ENCODE measurements at places on chromosomes 6 and 20.

DNA sequence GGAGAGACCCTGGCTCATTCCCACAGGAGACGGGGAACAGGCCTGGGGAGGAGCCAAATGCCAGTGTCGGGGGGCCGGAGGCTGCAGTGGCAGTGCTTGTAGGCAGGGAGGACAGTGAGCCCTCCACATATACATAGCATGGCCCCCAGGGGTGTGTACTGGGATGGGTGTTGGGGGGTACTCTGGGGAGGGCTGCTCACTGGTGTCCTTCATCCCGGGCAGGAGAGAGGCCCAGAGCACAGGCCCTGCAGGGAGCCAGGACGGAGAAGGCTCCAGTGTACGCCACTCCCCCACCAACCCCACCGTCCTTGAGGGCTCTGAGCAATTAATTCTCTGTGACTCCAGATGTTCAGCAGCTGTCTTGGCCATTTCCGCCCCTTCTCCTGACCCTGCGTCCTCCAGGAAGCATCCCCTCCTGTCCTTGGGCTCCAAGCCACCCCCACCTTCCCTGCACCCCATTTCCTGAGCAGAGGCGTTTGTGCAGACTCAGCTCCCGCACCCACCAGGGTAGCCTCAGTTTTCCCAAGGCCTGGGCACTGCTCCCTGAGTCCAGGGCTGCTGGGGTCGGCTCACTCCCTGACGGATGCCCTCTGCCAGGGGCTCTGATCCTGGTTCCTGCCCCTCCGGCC, 3.4 kb upstream of the ABHD16B start:
- no peak for DNase-seq

GRCh38 chr6:46129291-46129628, 529 bp upstream of the ENPP4 start:
- no peak for DNase-seq

DNA sequence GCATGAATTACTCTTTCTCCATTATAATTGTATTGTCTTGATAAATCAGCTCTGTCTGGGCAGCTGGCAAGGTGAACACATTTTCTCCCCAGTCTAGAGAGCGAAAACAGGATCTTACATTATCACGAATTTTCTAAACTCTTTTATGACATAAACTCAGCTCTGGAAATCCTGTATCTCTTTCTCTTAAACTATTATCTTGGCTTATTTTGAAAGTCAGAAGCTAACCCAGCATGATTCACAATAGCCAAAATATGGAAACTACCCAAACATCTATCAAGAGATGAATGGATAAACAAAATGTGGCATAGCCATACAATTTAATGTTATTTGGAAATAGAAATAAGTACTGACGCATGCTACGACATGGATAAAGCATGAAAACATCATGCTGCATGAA, 25.9 kb upstream of the AGPAT4 start:
- no peak for DNase-seq

- peak; percentile 54 for DNase-seq
These were observed 143.8 kb downstream of the UNC5CL start for GRCh38 chr6:40894962-40895799.

DNA sequence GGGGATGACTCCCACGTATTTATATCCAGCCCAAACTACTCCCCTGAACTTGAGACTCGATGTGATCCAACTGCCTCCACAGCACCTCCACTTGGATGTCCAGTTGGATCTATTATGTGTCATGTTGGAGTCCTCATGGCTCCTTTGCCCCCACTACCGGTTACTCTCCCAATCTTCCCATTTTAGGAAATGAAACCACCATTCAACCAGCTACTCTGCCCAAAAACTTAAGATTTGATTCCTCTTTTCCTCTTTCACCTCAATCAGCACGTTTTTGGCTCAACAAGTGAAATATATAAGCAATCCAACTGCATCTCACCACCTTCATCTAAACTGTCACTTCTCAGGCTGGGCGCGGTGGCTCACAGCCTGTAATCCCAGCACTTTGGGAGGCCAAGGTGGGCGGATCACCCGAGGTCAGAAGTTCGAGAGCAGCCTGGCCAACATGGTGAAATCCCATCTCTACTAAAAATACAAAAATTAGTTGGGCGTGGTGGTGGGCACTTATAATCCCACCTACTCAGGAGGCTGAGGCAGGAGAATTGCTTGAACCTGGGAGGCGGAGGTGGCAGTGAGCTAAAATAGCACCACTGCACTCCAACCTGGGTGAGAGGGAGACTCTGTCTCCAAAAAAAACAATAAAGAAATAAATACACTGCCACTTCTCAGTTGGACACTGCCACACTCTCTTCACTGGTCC, 3.4 kb downstream of the AHCY start:
- DNase-seq, result no peak

- no peak for DNase-seq
These were observed 26.4 kb upstream of the SALL4 start for GRCh38 chr20:51828762-51829161.

DNA sequence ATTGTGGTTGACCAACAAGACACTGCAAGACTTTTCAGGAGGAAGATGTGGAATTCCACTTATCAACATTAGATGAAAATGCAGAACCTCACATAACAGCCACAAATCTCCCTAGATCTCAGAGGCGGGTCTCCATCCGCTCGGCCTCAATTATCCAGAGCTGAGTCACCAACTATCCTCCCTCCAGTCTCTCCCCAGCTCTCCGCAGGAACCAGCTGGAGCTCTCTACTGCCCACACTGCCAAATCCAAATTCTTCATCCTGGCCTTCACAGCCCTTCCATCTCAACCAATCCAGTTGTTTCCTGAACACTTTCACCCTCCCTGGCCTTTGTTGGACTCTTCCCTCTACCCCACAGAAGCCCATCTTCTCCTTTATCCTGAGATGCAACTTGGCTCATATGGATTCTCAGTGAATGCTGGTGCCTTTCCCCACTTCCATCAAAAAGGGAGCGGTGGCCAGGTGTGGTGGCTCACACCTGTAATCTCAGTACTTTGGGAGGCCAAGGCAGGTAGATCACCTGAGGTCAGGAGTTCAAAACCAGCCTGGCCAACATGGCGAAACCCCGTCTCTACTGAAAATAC, 3.5 kb upstream of the TGIF2 start:
- no peak for DNase-seq

- DNase-seq, result no peak
These were observed 1.2 kb downstream of the VARS1 start for GRCh38 chr6:31794294-31794865.

- no peak for DNase-seq
These were observed 152.4 kb upstream of the MAN1A1 start for GRCh38 chr6:119501798-119502483.

DNA sequence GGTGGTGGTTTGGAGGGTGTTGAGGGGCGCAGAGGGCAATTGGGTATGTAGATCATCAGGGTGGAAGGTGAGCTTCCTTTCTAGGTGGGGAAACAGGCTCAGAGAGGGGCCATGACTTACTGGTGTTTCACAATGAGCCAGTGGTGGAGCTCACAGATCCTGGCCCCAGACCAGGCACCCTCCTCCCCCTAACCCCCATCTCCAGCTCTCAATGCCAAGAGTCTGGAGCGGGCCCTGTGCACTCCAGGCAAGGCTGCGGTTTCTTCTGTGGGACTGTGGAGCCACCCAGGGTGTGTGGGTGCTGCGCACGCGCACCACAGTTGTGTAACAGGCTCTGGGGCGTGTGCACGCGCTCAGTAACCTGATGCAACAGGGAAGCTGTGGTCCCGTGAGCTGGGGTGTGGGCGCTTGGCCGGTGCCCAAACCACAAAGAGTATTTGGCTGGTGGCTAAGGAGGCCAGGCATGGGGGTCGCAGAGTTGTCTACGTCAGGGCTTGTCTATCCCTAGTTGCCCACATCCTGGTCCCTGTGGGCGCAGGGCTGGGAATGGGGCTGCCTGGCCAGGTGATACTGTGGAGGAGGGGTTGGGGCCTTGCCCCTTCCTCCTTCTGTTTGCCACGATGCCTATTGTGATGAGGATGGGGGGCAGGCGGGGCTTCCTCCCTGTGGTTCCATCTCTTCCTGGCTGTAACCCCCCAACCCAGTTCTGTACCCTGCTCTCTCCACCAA, 37.5 kb upstream of the MRPS18A start:
- DNase-seq, result peak; percentile 92

DNA sequence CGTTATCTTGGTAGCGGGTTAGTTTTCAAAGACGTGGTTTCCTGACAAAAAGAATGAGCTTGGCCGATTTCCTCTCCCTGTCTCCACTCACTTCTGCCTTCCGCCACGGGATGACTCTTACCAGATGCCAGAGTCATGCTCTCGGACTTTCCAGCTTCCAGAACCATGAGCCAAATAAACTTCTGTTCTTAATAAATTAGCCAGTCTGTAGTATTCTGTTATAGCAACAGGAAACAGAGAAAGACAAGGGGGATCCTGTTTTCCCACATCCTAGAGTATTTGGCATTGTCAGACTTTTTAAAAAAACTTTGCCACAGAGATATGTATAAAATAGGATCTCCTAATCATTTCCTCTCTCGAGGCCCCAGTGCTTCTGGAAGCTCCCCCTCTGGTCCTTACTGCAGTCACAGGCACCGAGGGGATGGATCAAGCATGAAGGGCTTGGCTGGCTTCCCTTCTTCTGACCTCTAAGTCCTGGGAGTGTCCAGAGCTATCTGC, 84.9 kb upstream of the NAA20 start:
- DNase-seq, result peak; percentile 81

DNA sequence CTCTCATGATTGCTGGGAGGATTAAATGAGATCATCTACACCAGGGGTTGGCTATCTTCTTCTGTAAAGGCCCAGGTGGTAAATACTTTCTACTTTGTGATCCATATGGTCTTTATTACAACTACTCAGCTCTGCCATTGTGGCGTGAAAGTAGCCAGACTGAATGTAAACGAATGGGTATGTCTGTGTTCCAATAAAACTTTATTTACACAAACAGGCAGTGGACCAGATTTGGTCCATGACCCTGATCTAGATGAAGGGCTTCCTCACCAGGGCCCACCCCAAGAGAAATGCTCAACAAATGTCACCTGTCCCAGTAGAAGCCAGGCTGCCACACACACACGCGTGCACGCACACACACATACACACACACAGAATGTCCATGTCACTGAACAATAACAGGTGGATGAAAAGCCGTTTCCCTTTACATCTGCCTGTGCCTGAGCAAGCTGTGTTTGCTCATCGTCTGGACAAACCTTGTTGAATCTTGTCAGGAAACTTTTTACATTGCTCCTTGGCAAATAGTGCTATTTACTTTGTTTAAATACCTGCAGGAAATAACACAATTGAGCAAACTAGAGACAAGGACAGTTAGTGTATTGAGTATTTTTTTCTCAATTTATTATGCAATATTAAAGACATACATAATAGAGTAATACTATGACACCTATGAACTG, 114.3 kb downstream of the EYA2 start:
- no peak for DNase-seq

GRCh38 chr6:98980819-98981218, 33.1 kb upstream of the FBXL4 start:
- no peak for DNase-seq

- no peak for DNase-seq
These were observed 57.3 kb downstream of the SULF2 start for GRCh38 chr20:47727909-47728361.

DNA sequence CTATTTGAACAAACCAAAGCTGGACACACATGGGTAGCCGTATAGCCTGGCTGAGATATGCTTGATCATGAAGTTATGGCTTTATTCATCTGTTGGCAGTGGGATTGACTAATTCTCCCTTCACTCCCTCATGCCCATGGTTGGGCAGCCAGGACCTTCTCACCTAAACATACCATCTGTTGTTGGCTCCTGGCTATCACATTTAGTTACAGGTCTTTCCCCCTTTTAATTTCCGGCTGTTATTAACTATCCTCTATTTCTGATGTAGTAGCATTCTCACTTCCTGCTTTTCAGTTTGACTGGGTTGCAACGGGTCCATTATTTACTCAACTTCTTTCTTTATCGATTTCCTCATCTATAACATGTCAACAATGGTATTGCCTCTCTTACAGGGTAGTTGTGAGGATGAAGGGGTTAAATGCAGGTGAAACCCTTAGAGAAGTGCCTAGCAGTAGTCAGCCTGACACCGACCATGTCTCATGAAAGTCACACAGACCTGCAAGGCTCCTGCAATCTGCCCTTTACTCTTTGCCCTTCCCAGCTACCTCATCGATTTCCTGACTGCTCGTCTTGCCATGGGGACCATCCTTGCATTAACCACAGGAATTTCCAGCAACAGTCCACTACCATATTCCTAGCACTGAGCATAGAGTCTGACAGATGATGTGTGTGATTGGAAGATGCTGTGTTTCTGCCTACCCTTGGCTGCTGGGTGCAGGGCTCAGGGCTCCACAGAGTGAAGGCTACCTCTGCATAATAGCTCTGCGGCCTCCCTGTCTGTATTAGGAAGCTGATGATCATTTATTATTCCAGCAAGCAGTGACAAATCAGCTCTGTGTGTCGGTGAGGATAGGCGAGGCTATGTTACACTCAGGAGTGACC, 42.2 kb downstream of the PPP1R14C start:
- no peak for DNase-seq

GRCh38 chr20:33791959-33792597, 19.1 kb upstream of the CHMP4B start:
- DNase-seq, result no peak

DNA sequence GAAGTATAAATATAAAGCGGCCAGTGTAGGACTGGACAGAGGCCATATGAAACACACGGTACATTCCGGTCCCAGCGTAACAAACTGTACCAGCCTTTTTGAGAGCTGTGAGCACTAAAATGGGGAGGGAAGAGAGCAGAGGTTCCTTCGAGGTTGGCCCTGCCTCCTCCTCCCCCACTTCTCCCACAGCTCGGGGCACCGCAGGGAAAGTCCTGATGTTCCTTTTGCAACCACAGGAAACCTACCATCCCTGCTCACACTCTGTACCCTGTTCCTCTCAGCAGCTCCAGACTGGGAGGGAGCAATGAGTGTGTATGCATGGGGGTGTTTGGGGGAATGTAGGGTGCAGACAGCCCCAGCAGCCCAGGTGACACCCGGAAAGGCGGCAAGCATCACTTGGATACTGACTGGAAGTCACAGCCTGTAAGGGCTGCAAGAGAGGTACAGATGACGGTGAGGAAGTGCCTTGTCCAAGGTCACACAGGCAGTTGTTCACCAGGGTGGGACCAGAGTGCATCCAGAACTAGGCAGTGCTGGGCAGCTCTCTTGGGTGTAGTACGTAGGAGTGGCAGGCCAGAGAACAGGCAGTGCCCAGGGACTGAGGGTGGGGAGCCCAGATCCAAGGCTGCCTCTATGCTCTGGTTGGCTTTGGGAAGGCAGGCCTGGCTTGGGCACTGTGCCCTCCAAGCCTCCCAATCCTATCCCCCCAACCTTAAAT, 11.0 kb upstream of the ARMC12 start:
- no peak for DNase-seq

DNA sequence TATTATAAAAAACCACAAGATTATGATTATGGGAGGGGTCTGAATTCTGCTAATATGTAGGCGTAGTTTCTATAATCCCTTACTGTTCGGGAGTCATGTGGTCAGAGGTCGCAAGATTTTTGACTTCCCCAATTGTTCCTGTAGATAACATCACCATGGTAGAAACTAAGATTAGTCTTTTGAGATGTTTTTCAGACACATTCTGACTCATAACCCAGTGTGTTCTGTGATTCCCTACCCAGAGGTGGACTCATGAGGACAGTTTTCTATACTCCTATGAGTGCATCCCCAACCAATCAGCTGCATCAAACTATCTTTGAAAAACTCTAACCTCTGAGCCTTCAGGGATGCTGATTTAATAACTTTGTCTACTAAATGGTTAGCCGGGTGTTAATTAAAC, 175.5 kb downstream of the RFPL4B start:
- no peak for DNase-seq

Measured in fibroblast of skin of left quadriceps (primary cell).